Stimulated activated CD4-positive, alpha-beta T cell treated with anti-CD3 and anti-CD28 coated beads, Interleukin-12 subunit alpha, Interleukin-12 subunit beta, amount 100 ng/mL, for 48 hours (primary cell): ENCODE measurements at places on chromosomes 3 and 15.

DNA sequence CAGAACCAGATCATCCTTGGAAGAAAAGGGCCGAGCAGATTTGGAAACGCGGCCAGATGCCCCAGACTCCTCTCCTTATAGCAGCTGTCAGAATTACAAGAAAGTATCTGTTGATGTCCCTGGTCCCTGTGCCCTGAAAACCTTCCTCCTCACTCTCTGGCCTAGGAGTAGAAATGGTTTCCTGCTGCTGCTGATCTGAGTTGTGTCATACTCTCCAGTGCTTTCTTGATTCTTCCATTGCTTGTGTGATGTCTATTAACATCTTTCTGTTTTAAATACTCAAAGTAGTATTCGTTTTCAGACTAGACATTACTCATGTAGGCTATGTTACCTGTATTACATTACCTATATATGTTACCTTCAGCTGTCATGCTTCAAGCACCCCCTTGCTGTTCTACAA lies 26.8 kb upstream of the HERC1 start:
- DNase-seq = no peak

- DNase-seq = no peak
Measured at GRCh38 chr3:138846262-138846791, 11.6 kb upstream of the PIK3CB start.

DNA sequence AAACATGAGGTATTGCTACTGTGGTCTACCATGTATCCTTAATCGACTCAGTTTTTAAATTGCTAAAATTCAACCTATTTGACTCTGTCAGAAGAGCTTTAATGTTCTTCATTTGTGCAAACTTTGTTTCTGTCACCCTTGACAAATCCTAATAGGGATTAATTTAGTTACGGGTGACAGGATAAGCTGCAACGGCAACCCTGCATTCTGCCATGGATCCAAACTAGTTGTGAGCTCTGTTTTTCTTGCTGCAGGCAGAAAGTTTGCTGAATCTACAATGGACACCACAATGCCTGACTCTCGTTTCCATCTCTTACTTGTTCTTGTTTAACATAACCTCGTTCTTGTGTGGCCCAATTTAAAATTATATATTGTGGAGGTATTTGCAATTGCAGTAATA lies 352.3 kb downstream of the ROBO2 start:
- no peak for DNase-seq

- DNase-seq = no peak
Measured at GRCh38 chr3:13878281-13879101, 1.4 kb downstream of the WNT7A start.

DNA sequence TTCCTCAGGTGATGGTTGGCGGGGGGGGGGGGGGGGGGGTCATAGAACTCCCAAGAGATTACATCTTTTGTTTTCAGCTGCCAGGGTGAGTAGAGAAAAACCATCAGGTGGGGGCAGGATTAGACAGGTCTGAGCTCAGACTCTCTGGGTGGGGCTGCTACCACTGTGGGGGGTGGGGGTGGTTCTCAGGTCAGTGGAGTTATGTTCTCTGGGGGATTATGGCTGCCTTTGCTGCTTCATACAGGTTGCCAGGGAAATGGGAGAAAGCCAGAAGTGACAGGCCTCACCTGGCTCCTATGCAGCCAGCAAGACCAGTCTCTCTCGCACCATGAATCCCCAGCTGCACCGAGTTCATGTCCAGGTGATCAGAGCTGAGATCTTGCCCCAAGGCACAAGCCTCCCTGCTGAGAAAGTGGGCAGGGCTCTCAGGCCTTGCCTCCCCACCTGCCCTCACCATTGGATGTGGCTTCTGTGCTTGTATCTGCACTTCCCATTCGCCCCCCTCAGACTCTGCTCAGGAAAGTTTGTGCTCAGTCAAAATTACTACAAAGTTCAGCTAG lies 828.1 kb downstream of the MCTP2 start:
- no peak for DNase-seq

- DNase-seq = no peak
Measured at GRCh38 chr3:72345980-72346379, 502.3 kb downstream of the SHQ1 start.

- DNase-seq = no peak
Measured at GRCh38 chr3:143137435-143138036, 18.0 kb downstream of the CHST2 start.

DNA sequence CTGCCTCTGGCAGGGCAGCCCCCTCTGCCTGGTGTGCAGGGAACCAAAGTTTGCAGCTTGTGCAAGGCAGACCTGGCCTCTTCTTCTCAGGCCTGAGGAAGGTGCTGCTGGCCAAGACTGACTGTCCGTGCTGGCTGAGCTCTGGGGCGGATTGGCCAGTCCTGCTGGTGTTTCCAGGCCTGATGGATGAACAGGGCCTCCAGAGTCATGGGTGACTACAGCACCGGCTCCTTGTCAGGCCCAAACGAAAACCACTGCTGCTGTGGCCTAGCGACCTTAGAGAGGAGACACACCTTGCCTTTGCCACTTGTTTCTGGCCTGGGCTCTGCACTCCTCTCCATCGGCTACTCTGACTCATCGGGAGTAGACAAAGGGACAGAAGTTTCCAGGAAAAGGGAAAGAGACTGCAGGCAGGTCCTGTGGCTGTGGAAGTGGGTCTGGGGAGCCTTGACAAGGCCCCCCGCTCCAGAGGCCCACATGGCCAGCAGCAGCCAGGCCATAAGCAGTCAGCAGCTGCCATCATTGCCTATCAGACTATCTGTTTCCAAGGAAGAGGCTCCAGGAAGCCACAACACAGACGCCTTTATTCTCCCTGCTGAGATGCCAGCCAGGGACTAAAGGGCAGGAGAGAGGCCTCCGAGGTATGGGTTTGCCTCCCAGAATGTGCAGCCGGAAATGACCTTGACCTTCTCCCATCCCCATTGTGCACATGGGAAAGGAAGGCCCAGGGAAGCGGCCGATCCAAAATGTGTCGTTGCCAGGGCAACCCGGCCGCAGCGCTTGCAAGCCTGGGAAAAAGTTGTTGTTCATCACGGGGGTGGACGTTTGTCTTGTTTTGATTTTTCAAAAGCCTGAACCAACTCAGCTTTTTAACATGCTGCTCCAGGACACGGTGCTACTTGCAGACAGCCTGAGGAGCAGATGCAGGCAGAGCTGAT lies 160.5 kb downstream of the CHSY1 start:
- DNase-seq = no peak

DNA sequence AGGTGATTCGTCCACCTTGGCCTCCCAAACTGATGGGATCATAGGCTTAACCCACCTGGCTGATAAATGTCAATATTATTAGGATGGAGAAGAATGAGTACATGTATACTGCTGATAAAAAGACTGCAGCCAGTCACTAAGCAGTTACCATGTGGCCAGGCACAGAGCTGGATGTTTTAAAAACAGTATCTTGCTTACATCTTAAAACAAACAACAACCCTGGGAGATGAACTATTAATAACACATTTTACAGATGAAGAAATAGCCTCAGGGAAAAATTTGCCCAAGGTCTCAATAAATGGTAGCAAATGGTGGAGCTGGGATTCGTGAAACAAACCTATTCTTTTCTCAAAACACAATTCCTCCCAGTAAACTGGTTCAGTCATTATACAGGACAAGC lies 18.1 kb downstream of the IL17RD start:
- no peak for DNase-seq

DNA sequence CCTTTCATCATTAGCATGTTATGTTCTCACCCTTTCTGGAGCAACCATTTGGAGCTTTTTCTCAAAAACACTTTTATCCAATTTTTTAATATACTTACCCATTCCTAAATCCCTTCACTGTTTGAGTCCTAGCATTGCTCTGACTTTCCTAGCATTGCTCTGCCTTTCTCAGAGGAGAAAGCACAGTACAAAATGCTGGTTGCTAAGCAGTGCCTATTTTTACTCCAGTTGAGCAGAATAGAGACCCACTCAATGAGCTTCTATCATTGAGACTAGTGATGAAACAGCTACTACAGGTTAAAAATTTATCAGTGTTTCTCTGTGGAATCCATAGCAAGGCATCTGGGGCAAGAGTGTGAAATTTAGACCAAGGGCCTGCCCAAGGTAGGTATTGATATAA lies 21.8 kb upstream of the IL1RAP start:
- DNase-seq = no peak

DNA sequence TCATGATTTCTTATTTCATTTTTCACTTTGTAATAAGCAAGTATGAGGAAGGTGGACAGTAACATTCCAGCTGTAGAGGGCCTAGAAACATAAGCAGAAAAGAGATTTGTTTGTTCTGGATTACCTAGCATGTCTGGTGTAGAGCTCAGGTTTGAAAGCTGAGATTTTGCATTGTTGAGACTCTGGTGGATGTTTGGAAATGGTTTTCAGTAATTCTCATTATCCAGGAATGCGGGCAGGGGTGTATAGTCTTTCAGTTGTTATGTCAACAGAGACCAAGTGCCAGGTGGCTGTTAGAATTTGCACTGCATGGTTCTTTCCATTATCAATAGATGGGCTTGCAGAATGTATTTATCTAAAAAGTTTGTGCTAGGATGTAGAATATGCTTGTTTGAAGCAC lies 10.9 kb downstream of the GPD1L start:
- no peak for DNase-seq

- DNase-seq = peak; percentile 44
Measured at GRCh38 chr15:90201130-90201943, at the start of gene SEMA4B. SEMA4B (plus strand) TSS chr15:90201330; CDS start chr15:90201579, 249 bp downstream.

- DNase-seq = peak; percentile 35
Measured at GRCh38 chr3:130850044-130850797, 43.7 kb upstream of the ATP2C1 start.

DNA sequence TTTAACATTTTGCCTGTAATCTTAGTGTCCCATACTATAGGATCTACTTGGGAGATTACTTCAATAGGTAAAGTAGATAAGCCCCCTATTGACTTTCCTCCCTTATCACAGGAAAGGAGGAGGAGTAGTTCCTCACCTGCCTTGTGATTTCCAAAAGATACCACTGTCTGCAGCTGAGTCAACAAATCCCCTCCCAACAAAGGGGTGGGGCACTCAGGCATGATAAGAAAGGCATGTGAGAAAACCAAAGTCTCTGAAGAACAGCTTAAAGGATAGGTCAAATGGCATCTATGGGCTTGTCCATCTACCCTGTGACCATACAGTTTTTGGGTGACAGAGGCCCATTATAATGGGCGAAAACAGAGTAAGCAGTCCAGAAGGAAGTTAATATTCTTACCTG lies 71.3 kb upstream of the WNT7A start:
- no peak for DNase-seq

DNA sequence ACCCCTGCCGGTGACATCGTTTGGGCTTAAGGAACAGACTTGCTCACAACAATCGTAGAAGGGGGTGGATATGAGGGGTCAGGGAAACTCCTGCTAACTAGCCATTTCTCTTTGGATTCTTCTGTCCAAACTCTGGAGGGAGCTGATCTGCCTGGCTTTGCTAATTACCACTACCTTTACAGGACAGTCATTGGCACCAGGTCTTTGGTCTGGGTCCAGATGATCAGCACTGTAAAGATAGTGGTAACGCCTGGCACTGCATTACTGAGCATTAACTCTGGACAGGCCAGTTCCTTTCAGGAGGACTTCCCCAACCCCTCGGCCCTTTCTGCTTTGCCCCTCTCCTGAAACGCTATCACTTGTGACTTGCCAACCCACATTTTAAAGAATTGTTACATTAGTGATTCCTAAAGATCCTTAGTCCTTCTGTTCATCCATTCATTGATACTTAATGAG lies 788 bp downstream of the UQCC5 start:
- DNase-seq = no peak

GRCh38 chr3:3127432-3128010 lies 781 bp downstream of the TRNT1 start:
- DNase-seq = peak; percentile 18

DNA sequence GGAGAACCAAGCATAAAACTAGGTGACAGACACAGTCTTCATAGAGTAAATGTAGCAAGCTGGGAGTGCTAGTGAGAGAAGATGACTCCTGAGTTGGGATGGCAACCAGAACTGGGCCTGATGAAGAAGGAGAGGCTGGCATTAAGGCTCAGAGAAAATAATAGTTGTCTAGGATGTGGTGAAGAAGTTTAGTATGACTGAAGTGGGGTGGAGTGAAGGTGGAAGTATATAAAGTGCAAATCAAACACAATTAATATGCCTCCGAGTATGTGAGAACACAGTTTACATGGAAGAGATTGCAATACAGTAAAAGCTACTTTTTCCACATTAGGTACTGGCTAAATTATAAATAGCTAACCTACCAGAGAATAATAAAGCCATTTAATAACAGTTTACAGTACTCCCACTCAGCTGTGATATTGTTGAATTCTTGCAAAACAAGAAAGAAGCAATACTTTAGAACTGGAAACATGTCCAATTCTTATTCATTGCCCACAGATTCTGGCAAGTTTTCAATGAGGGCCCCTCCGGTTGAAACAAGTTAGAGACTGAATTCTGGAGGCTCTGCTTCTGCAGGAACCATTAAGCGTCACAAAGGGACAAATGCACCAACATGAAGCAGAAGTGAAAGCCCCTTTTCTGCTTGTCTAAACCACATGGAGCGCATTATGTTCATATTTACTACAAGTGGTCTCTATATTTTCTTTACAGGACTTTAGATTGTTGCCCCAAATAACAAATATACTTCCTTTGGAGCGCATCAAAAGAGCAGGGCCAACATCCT lies 243.7 kb downstream of the SLC9A9 start:
- DNase-seq = no peak

GRCh38 chr3:169137943-169138342 lies 525.6 kb downstream of the MECOM start:
- no peak for DNase-seq

- no peak for DNase-seq
Measured at GRCh38 chr3:9765865-9766264, 3.9 kb downstream of the CAMK1 start.

GRCh38 chr3:196063456-196063855 lies 18.4 kb downstream of the TFRC start:
- no peak for DNase-seq

- no peak for DNase-seq
Measured at GRCh38 chr15:31272558-31273257, 53.9 kb upstream of the KLF13 start.

DNA sequence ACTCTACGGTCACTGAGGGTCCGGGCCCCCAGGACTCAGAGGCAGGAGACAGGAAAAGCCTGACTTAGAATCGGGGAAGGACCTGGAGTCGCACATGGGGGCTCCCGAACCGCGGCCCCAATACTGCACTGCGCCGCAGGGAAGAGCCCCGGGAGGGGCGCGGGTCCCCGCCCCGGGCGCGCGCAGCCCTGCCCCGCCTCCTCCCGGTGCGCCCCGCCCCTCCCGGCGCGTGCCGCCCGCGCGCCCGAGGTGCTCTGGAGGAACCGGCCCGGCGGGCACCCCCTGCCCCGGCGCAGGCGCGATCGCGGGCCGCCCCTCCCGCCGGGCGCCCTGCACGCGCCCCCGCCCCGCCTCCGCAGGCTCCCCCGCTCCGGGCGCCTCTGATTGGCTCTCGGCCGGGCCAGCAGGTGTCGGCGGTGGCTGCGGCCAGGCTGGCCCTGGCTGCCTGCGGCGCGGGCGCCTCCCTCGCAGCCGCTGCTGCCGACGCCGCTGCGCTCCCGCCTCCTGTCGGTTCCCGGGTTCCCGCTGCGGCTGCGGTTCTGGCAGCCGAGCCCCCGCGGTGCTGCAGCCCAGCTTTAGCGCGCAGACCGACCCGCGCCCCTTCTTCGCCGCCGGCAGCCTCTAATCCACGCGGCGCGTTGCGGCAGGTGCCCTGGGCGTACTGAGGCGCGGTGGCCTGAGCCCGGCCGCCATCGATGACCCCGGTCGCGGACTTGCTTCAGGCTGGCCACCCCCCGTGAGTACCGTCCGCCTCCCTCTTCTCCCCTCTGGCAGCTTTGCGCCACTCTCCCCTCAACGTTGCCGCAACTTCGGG lies at the start of gene MYRIP:
Gene MYRIP, plus strand, starts transcription at position 429 of the 814 bp plus-strand sequence. CDS start 91,208 bp downstream, outside the sequence.
- no peak for DNase-seq
